Breast epithelium (tissue), 4 donors: ENCODE measurements at places on chromosomes 5 and 9.

- no peak for DNase-seq
These were observed 61.6 kb downstream of the FNBP1 start for GRCh38 chr9:129981180-129981907.

- DNase-seq: peak; percentile 73
These were observed 75.5 kb downstream of the PTPN3 start for GRCh38 chr9:109422641-109423040.

- no peak for DNase-seq
These were observed 177.5 kb downstream of the EBF1 start for GRCh38 chr5:158922263-158922592.

DNA sequence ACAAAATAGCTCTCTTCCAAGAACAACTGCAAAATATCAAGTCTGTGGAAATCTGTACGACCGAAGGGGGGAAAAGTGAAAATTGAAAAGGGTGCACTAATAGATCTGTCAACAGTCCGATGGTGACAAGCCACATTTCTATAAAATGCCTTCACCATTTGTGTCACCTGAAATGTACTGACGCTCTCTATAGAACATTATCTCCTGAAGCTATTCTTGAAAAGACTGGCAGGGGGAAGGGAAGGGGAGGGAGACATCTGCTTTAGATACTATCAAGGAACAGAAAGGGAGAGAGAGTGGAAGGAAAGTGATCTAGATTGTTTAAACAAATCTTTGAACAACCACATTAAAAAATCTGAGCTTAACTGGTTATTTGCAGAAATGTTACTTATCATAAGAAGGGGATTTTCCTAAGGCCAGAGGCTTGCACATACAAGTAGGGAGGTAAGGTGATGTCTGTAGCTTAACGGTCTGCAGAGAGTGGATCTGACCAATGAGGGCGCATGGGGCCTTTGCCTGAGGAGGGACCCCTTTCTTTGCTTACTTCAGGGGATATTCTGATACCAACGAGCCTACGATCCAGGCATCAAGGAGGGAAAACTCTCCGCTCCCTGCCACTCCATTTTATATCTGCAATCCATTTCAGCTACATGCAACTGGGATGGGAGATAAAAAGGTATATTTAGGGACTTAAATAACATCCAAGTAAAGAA lies 92.1 kb downstream of the CRB2 start:
- DNase-seq: no peak

DNA sequence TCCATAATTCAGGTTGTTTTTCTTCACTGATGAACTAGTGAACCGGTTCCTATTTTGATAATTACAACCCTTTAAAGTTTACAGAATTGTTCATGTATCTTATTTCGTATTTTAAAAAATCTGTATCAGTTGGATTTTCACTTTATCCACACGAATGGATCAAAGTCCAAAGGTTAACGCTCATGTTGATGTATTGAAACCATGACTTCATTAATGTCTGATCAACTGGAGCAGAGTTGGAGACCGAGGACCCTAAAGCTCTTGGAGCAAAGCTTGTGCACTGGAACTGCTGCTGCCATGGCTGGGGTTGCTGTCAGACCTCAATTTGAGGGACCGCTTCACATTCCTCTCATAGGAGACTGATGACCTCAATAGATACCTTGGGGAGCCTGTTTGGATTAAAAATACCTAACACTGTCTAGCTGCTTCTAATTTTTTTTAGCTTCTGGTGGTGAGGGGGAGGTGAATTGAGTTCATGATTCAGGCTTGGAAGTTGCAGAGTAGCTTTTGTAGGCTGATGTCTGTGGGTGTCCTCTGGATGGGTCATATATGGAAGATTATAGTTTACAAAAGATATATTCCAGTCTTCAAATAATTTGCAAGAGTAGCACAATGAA lies 45.1 kb downstream of the KIAA1958 start:
- DNase-seq: no peak

GRCh38 chr9:127654619-127655018 lies 42.5 kb downstream of the STXBP1 start:
- DNase-seq: no peak

DNA sequence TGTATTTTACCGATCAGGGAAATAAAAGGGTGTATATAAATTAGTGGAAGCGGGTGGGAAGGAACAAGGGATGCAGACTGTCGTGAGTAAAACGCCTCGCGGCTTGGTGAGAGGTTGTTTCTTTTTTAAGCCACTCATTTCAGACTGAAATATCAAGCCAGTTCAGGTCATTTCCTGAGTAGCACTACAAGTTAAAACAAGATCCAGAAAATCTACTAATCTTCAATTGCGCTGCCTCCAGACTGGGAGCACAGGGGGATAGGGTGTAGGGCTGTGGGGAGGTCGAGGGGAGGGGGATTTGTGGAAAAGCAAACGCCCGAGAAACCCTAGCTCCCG lies 140.8 kb downstream of the TSSK1B start:
- DNase-seq: no peak

DNA sequence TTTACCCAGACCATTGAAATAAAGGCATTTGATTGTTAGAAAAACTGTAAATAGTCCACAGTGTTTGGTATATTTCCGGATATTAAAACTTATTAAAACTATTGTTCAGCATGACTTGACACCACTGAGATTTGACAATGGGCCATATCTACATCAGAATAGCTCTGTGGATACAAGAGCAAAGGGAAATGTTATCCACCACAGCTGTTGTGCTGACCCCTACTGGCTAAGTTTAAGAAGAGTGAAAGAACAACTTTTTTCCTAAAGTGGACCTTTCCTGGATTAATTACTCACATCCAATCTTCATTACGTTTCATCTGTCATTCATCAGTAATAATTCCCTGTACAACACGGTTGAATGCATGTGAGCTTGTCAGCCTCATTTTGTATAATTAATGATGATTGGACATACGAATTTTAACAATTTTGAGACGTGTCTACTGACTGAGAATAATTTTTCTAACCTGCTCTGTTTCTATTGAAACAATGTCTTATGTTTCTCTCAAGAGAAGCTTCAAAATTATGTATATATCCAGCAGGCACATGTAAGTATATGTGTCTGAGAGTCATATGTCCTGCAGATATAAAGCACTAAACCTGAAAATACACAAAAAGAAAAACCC lies 1952.6 kb downstream of the MAT2B start:
- no peak for DNase-seq

GRCh38 chr9:18056269-18056992 lies 417.5 kb upstream of the ADAMTSL1 start:
- DNase-seq: no peak

DNA sequence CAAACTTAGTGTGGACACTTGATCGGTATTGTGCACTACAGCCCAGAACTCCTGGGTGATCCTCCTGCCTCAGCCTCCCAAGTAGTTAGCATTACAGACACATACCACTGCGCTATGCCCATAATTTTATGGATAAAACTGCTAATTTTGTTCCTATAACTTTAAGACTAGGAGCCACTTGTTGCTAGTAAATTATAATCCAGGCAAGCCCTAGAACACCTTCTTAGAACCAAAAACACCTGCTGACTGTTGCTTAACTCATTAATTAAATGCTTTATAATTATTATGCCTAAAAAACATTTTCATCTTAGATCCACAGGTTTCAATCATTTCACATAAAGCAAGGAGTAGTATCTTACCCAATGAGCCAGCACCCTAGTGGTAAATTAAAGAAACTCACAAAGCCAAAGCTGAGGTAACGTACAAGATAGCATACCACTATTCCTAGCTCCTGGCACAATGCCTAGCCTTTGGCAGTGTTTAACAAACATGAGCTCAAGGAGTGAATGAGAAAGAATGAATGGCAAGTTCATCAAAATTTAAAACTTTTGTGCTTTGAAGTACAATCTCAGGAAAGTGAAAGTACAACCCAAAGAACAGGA lies 5.4 kb downstream of the MRPS27 start:
- no peak for DNase-seq

DNA sequence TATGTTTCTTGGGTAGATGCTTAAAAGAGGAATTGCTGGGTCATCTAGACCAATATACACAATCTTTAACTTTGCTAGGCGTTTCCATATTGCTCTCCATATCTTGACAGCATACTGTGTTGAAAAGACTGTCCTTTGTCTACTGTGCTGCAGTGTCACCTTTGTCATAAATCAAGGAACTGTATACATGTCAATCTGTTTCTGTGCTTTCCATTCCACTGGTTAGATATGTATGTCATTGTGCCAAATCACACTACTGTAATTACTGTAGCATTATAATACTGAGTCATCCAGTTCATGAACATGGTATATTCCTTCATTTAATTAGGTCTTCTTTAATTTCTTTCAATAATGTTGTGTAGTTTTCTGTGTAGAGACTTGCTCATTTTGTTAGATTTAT lies 149.7 kb upstream of the RASGRF2 start:
- no peak for DNase-seq

DNA sequence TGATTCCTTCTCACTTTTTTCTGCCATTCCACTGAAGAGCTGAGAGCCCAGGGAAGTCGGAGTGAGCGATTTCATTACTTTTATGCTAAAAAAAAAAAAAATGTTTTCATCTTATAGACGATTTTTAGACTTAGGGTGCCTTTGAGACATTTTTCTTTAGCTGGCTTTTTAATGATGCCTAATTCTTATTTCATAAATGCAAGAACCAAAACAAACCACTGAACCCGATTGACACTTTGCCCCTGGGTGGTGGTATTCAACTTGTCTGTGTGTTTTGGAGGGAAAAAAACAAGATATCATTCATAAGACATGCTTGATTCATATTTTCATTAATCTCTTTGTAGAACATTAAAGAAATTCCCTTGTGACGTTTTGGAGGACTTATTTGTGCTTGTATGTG lies 2.4 kb downstream of the TLE4 start:
- no peak for DNase-seq
